HFFc6 (cell line): ENCODE measurements at places on chromosomes 7 and 10.

DNA sequence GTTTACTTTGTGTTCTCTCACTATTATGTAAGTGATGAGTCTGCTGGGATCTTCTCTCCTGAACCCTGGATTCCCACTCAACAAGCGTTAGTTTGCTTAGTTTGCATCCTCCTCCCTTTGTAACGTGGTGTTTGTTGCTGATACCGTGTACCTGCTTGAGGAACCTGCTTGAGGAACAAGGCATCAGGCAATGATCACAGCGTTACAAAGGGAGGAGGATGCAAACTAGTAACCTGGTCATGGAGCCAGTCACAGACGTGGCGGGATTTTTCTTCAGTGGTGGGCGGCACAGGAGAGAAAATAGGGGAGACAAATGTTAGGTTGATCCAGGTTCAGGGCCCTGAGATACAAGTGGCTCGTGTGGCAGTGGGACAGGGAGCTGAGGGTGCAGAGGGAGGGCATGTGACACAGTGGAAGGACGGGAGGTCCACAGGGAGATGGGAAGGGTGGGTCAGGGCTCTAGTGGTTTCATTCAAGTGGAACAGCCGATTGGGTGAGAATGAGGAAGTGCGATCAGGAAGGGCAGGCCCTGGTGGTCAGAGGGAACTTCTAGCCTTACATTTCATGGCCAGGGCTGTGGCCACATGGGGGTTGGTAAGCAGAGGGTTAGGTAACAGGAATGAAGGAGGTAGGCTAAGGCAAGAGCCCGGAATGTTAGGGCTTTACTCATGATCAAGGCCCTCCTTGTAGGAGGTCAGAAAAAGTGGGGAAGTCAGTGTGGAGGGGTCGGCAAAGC, 38.0 kb downstream of the SNX10 start:
- DNase-seq: no peak

DNA sequence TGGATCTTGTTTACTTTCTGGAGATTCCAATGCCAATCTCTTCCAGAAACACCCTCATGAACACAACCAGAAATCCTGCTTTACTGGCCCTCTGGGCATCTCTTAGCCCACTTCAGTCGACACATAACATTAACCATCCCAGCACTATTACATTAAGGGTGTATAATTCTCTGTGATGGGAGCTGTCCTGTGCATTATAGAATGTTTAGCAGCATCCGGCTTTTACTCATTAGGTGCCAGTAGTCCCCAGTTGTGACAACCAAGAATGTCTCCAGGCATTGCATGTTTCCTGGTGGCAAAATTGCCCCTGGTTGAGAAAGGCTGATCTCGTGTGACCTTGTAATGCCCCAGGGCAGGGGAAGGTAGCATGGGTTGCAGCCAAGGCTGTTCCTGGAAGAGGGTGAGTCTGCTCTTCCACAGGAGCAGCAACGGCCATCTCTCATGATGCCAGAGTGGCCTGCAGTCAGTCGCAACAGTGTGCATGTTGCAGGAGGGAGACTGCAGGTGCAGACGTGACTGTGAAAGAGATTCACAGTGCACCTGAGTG, 2.6 kb upstream of the DDC start:
- no peak for DNase-seq

GRCh38 chr7:18610331-18610948, 114.9 kb downstream of the HDAC9 start:
- peak; percentile 7 for DNase-seq

- DNase-seq: no peak
Observed at GRCh38 chr10:127048630-127049029, 143.4 kb downstream of the DOCK1 start.

GRCh38 chr7:40538281-40538680, 403.5 kb downstream of the SUGCT start:
- no peak for DNase-seq
